Stimulated activated CD8-positive, alpha-beta memory T cell treated with anti-CD3 and anti-CD28 coated beads, Interleukin-15, amount 100 ng/mL, for 24 hours (primary cell): ENCODE measurements at places on chromosomes 6 and 20.

DNA sequence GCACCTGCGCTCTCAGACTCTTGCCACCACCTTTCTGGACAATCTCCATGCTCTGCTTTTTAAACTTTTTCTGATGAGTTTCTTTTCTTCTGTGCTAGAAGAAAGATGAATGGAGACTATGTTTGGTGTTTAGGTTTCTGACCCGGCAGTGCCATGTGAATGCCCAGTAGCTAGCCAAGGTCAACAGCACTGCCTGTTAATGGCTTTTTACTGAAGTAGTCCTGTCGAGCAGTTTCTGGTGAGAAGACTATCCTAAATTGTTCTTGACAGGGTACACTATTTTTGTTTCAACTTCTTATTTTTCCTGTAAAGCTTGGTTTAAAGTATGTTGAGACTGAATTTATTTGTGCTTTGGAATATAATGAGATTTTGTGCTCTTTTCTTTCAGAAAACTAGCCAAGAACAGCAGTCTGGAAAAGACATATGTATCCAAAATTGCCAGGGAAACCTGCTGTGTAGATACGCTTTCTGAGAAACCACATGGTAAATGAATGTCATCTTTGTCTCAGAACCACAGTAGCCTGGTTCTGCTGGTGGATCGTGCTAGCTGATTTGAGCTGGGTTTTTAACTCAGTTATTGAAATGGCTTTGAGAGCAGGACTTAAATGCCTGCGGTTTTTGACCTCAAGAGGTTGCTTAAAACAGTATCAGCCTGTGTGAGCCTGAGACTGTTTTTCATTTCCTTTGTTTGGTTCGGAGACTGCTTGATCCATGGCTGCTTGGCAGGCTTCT lies 48.1 kb downstream of the KCNS1 start:
- no peak for DNase-seq

GRCh38 chr20:47789081-47789763 lies 3.9 kb upstream of the SULF2 start:
- no peak for DNase-seq

- no peak for DNase-seq
These were observed 14.0 kb upstream of the SCGN start for GRCh38 chr6:25637960-25638434.

DNA sequence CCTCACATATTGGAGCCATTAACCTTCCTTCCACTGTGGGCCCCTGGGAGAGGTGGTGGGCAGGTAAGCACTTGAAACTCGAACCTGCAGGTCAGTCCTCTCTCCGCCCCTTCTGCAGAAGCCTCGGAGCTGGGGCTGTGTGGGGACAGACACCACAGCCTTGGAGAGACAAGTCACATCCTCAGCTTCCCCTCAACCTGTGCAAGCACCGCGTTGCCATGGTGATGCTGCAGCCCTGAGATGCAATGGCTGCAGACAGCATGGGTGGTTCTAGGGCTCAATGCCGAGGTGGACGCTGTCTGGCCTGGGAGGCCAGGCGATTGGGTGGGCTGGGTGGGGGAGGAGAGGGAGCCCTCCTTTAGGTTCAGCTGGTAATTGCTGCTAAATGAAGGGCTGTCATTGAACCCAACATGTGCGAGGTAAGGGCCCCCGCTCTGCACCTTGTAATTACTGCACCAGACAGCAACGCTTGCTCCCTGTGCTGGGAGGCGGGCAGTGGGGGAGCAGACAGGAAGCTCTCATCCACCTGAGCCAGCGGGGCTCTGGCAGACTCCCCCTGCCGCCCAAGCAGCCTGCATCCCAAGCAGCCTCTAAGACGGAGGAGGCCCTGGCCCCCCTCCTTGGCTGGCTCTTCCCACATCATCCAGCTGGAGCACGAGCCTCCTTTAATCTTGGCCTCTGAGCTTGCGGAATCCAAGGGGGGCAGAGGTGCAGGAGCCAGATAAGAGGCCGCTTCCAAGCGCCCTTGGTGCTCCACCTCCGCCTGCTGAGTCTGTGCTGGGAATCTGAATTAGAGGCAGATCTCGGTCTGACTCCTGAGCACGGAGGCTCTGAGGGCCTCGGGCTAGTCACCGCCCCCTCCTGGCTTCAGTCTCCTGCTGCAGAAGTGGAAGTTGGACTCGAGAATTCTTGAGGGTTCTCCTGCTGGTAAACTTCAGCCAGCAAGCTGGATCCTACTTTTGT lies 39.8 kb upstream of the CDH22 start:
- DNase-seq: no peak

DNA sequence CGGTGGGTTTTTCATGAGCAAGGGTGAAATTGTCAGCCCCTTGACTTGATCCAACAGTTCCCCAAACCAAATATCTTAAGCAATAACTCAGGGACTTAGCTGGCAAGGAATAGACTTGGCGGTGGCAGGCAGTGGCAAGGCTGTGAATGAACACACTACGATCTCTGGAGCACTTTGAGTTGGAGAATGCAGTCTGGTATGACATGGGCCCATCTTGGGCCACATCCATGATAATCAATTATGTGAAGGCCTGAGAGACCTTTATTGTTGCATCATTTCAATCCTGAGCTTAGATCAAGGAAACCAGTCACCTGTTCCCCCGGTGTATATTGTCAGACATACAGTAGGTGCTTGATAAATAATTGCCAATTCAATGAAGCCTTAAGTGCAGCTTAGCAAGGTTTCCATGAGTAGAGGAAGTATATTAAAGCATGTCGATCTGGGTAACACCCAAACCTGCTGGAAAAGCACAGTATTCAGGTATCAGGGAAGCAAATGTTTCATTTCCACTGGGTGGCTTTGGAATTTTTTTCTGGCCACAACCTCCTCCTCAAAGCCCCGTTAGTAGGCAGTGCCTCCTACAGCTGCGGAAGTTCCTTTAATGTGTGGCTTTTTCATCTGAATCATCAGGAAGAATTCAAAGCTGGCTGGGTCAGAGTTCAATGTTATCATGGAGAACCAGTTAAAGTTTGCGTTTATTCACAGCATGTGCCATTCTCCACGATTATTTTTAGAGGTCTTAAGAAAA lies 10.2 kb downstream of the CASS4 start:
- DNase-seq: no peak
